GM23248 (cell line): ENCODE measurements at places on chromosomes 3 and 15.
A peak's percentile ranks its signal among the peaks of the same experiment; 100 is the strongest.

DNA sequence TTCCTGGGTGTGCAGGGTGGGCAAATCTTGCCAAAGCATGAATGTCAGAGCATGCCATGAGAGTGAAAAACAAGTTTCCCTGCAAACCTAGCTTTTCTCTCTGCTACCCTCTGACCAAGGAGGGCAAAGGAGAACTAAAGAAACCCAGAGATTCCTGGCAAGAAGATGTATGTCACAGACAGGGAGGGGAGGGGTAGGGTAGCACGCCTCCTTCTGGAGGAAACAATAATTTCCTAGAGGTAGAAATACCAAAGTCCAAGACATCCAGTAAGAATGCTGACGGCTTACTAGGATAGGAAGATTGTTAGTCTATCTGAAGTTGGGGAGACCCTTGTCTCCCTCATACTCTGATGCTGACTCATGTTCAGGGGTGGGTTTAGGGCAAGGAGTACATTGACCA lies 203.9 kb downstream of the NR1D2 start:
- DNase-seq: no peak

GRCh38 chr15:28990390-28990789 lies 104.6 kb downstream of the APBA2 start:
- no peak for DNase-seq

- peak; percentile 85 for DNase-seq
Observed at GRCh38 chr15:70327856-70328678, 230.3 kb upstream of the TLE3 start.

GRCh38 chr15:99749386-99749785 lies 16.1 kb upstream of the LYSMD4 start:
- peak; percentile 30 for DNase-seq

DNA sequence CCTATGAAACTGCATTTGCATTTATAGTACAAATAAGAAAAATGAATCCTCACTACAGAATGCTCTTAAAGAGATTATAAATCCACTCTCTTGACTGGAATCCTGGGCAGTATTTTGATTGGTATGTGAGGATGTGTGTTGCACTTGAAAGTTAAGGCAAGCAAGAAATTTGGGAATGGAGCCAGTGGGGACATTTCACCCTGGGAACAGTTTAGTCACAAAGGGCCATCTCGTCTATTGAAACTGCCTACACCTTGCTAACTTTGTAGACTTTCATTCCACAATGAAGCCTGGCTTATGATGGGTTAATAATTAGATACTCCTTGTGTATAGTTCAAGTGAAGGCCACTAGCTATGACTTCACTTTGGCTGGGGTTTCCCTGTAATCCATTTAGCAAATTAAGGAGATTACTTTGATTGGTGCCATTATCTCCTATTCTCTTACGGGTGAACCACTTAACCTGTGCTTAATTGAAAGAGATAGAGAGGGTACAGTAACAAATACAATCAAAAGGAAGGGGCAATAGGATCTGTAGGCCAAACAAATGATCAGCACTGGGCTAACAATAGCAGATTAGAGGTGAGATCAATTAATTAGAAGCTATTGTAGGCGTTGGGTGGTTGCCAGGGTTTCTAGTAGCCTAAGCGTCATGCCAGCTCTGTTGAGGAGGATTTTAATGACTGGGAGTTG lies 146.9 kb upstream of the RARB start:
- no peak for DNase-seq

DNA sequence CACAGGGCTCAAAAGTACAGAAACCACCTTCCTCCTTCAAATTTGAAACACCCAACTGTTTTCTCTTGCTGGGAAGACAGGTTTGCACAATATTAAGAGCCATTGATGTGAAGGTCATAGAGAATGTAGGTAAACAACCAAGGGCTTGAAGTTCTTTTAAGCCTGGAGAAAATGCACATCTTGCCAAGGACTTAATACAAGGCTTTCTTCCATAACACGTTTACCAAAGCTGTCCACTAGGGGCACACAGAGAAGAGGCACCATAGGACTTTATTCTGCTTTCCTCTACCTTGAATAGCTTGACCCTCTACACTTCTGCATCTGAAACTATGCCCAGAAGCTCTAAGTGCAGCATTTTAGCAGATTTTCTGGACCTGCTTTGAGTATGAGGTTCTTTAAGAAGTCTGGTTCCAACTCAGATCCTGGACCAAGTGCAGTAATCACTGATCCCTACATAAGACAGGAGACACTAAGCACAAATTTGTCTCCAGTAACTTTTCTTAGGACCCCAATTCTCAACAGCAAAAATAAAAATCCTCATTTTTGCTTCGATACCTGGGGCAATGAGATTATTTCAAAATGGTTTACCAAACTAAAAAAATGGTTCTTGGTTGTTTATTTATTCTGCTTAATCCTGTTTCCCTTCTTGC lies 138.0 kb downstream of the FBN1 start:
- peak; percentile 76 for DNase-seq

DNA sequence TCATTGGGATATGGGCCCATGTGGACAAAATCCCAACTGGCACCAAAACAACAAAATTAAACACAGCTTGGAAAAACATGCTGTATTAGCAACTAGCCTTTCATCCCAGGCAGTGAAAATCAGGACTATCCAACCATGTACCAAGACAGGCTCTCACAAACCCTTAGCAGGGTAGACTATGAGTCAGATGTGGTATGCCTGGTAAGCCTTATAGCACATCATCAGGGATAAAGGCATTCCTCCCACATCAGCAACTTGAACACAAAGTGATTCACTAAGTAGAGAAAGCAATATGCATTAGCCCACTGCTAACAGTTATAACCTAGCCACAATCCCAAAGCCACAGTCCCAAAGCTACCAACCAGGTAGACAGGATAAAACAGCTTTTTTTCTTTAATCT lies 8.0 kb downstream of the CEP152 start:
- peak; percentile 96 for DNase-seq

GRCh38 chr3:143604402-143605185 lies 243.7 kb downstream of the SLC9A9 start:
- DNase-seq: no peak

- DNase-seq: no peak
Observed at GRCh38 chr3:34020726-34021680, 222.6 kb downstream of the PDCD6IP start.

- DNase-seq: peak; percentile 59
Observed at GRCh38 chr15:42994546-42994945, 74.0 kb upstream of the TTBK2 start.

DNA sequence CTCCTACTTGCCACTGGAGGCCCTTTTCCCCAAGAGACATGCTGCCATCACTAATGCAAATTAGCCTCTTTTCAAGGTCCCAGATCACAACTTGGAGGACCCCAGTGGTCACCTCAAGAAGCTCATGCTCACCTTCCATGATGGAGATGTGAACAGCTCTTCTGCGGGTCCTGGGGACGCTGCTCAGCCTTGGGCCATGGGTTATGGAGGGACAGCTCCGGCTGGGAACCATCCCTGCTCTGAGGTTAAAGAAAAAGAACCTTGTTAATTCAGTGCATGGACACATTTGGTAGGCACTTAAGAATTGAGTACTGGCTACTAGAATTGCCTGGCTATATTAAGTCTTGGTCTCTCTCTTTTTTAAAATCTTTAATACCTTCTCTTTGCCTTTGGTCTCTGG lies 56.8 kb downstream of the WDR76 start:
- no peak for DNase-seq

- DNase-seq: no peak
Observed at GRCh38 chr3:14678015-14678503, 3.1 kb downstream of the C3orf20 start.

- peak; percentile 67 for DNase-seq
Observed at GRCh38 chr3:39101022-39101689, 6.3 kb downstream of the GORASP1 start.

DNA sequence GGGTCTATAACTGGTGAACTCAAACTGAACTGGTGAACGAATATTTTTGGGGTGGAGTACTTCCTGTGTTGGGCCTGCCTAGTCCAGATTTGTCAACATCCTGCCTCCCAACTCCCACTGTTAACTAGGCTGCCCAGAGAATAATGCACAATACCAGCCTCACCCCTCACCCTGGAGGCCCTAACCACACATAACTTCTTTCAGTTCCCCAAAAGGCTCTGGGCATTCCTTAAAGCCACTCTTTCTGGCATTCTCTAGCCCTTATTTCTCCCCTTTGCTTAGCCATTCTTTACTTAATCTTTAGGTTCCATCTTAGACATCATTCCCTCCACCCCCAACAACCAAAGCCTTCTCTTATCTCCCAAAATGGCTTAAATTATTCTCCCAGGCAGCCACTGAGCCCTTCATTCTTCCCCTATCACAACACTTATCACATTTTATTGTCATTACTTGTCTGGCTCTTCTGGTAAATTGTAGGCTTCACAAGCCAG lies 9.1 kb upstream of the SEC11A start:
- DNase-seq: peak; percentile 48

DNA sequence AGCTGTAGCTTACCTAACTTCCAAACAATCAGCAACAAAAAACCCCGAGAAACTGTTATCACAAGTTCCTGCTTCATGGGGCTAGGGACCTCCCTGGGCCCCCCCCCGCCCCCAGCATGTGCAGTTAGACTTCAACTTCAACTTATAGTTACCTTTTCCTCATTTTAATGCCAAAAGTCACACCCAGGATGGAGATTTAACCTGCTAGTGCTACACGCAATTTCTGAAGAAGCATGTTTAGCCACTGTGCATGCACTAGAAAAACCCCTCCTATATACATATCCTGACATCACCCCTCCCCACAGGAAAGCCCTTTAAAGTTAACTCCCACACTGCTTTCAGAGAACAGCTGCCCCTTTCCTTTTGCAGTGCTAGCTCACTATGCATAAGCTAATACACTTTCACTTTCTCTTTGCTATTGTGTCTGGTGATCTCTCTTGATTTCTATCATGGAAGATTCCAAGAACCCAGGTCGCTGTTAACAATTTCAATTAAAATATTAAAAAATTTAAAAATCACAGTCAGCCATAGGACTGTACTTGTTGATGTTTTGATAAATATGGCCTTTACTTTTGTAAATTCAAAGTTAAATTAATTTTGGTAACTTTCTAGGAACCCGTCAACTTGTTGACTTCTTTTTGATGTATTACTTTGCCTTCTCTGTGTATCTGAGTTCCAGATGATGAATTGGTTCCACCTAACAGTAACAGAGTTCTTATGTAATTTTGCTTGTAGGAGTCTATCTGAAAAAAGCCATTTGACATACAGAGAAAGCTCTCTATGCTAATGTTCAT lies 75.2 kb upstream of the ACAD9 start:
- peak; percentile 47 for DNase-seq

GRCh38 chr3:150142936-150143335 lies 172.2 kb upstream of the PFN2 start:
- no peak for DNase-seq

GRCh38 chr3:170716172-170716805 lies 130.4 kb upstream of the SLC7A14 start:
- DNase-seq: no peak

- DNase-seq: peak; percentile 47
Observed at GRCh38 chr3:114496466-114496865, 202.6 kb downstream of the TIGIT start.

DNA sequence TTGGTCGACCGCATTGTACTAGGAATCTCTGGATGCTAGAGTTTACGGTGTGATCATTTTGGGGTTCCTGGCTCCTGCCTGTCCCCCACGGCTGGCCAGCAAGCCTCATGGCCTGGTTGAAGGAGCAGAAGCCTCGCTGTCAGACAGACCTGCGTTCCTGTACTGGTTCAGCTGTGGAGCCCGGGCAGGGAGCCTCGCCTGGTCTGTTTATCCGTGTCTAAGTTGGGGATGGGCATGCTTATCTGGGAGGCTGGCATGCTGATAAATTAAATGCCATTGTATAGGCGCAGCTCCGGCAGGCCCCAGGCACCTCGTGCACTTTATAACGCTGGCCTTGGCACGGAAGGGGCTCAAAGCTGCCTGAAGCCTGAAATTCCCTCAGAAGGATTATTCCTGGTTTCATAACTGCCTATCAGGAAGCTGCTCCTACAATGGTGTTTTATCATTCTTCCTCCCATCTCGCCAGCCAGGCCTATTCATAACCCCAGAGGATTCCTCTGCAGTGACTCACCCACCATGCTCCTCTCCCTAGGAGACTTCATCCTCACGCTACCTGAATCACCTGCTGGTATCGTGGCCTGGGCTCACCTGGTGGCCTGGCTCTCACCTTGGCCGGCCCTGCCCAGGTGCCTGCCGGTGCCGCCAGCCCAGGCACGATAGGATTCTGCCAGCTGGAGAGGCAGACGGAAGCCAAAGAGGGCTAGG lies 110.9 kb downstream of the ASB7 start:
- DNase-seq: peak; percentile 71

GRCh38 chr3:32961189-32961715 lies 9.8 kb downstream of the CCR4 start:
- no peak for DNase-seq

DNA sequence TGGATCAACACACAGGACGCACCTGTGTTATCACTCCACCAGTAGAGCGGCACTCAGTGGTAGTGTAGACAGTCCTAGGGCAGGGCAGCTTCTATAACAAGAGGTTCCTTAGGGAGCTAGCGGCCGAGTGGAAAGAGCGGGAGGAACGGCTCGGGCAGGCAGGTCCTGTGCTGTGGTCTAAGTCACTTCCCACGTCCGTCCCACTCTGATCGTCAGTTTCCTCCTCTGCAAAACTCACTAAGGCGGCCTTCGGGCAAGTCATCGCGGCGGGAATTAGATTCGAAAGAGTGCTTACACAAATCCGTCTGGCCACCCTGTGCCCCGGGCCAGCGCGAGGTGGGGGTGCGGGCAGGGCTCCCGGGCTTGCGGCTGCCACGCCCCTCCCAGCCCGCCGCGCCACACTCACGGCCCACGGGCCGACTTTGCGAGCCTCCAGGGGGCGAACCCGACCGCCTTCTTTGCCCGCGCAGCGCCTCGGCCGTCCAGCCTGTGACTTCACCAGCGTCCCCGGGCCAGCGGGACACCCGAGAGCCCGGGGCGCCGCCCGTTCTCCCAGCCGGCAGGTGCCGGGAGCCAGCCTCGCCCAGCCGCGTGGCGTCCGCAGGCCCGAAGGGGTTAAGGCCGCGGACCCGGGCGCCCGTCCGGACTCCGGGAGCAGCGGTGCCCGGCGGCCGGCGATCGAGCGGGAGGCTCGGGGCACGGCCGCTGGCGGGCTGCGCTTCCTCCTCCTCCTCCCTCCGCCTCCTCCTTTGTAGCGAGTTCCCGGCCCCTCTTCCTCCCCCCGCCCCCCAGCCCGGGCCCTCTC lies 416 bp upstream of the CORO2B start:
- DNase-seq: peak; percentile 88

DNA sequence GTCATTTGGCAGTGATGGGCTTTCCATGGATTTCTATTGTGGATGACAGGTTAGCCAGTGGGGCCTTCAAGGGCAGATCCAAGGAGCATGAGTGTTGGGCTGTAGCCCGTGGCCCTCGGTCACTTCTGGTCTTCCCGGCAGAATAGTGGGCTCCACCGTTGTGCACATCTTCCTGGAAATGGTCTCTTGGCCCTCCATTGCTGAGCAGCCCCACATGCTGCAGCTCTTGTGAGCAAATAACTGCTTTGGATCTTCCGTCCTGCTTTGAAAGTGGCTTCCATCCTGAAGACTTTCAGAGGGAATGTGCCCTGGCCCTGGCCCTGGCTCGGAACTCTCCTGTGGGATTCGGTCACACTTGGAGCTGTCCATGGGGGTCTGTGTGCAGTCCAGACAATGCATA lies 102.8 kb downstream of the SNRPN start:
- no peak for DNase-seq

- no peak for DNase-seq
Observed at GRCh38 chr3:34842706-34843480, 796.4 kb upstream of the ARPP21 start.
